IMR-90 (cell line): ENCODE measurements at places on chromosomes 1 and 21. TPM values are rescaled to one million over a fixed set of nuclear protein-coding genes. Genes with fewer than 3 reads are reported as not detected.
A peak's percentile ranks its signal among the peaks of the same experiment; 100 is the strongest.

DNA sequence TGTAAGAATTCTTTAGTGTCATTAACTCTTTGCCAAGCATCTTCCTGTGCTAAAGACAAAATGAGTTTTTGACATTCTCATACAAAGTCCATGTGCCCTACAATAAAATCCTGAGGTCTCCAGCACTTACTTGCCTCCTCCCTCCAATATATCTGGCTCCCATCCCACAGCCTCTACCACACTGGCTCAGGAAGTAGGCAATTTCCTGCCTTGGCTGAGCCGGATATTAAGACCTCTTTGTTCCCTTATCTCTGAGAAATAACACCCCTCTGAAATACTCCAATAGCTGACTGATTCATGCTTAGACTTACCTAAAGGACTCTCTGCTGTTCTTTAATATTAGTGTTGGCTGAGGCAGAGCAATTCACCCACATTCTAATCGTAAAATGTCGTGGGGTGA is 37.6 kb upstream of the GORAB start:
- DNase-seq = peak; percentile 45

DNA sequence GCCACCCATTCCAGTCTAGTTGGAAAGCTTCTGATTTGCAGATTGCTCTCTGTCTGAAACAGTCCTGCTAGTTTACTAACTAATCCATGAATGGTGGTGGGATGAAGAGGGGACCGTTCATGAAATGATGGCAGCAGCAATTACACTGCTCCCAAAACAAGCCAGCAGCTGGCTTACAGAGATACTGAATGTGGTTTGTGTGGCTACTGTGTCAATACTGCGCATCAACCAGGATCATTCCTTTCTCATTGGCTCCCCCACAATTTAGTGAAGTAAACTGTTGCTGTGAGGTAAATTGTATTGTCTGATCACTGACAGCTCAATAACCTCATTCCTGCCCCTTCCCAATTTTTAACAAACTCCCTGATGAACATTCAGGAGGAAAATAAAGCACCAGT is 191.3 kb upstream of the LMO4 start:
- no peak for DNase-seq

Gene CRABP2
- 6.1 and 6.3 TPM in 2 replicates for total RNA-seq

DNA sequence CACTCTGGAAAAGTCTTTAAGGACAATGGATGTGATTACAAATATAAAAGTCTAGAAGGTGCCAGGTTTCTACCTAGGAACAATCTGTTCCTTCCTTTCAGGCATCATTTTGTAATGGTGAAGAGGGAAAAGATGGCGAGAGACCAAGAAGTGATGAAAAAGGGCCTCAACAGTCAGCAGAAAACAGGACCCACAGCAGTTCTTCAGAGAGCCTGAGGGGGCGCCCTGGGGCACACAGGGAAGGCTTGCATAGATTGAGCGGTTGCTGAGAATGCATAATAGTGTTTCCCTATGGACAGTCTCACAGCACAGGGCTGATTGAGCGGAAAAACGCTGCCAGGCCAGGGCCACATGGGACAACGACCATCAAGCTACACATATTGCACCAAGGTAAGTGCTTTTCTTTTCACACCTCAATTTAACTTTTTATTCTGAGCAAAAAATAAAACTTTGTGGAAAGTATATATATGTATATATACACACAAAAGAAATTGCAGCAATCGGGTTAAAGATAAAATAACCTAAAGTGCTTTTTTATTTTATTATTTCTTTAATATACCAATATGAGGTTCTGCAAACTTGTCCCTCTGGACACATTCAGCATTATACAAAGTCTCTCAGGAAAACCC is 3.1 kb upstream of the YRDC start:
- DNase-seq = peak; percentile 76

- no peak for DNase-seq
Observed at GRCh38 chr1:229887043-229887822, 179.8 kb upstream of the GALNT2 start.
